ENCODE measurements at places on chromosomes 7 and 10.

DNA sequence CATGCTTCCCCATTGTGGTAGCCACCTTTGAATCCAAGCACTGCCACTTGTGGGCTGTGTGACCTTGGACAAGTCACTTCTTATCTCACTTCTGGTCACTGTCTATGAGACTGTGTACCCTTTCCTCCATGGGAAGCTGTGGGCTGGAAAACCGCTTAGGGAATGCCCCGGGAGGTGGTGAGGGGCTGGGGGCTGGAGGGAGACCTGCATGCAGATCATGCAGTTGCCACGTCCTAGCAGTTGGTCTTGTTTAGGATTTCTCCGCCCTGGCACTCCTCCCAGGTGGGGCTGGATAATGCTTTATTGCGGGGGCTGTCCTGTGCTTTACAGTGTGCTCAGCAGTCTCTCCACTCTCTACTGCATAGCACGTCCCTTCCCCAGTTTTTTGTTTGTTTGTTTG is 62.9 kb upstream of the OPN4 start:
- DNase-seq, result no peak

DNA sequence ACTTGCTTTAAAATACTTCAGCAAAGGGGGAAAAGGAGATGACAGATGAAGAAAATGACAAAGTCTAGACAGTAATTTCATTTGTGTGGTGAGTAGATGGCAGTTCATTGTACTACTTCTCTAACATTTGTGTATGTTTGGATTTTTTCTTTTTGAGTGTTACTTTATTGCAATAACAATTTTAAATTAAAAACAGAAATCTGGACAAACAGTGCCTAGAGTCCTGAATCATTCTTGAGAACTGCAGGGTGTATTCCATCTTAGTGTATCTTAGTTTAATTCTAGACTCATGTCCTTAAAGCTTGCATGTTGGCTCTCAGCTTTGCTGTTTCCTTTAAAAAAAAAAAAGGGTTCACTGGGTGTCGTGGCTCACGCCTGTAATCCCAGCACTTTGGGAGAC is 31.1 kb downstream of the HOXA1 start:
- no peak for DNase-seq

DNA sequence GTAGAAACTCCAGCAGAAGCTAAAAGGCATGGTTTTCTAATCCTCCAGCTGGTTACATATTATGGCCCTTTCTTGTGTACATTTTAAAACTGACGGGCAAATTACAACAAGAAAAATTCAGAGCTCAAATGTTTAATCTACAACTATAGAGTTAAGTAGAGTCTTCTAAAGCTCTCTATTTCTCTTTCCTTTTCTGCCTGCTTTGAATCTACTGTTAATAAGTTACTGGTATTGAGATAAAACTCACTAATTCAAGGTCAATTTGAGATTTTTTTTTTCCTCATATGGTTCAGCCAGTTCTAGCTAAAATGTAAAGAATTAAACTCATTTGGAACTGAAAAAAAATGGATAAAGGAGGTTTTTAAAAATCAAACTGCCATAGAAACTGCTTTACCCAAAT is 1.6 kb upstream of the PRSS37 start:
- DNase-seq, result no peak

DNA sequence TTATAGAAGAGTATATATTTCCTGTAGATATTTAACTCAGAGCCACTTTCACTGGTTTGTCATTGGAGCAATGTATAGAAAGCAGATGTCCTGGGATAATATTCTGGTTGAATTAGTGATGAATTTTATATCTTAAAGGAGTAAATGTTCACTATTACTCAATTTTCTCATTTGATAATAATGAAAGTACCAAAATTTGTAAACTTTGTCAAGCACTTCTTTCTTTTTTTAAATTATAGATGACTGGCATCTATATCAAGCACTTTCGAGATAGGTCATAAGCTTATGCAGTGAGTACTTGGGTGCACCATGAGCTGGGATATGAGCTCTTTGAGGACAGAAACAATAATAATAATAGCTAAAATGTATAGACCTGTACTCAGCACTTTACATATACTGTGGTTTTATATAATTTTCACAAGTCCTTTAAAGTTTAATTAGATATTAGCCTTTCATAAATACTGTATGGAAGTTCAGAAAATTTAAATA is 11.3 kb downstream of the RSBN1L start:
- DNase-seq, result no peak

DNA sequence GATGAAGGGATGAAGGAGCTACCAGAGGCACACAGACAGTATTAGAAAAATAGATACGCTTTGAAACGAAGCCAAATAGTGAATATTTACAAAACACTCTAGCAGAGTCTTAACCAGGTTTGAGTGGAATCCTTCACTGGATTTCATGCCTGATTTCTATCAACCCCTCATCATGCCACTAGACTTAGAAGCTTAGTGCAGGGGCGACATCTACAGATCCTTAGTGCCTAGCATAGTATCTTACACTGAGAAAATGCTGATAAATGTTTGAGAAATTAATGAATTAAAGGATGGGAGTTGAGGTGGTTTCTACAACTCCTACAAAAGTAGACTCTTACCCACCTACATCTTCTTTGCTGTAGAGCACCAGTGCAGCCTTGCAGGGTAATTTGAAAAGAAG is 54.7 kb upstream of the CCNJ start:
- no peak for DNase-seq

- no peak for DNase-seq
Measured at GRCh38 chr7:128398016-128398840, 11.6 kb downstream of the IMPDH1 start.

GRCh38 chr10:35505241-35505873 is 99.8 kb upstream of the GJD4 start:
- no peak for DNase-seq

- no peak for DNase-seq
Measured at GRCh38 chr10:26969145-26969926, 108.6 kb upstream of the ABI1 start.

DNA sequence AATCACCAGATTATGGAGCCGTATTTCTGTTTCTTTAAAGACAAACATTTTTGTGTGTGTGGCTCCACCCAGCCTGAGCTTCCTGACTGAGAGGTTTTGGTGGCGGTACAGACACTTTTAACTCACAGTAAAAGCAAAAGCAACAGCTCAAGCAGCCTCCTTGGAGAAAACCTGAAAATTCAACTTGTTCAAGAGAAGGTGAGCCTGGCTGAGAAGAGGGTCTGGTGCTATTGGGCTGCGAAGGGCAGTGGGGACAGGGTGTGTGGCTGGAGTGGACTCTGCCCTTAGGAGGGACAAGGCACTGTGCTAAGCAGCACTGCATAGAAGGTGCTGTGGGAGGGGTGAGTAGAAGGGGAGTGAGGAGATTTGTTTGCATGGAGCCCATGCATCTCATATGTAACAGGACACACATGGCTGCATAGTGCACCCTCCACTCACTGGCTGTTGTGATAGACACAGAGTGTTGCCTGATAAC is at the start of gene GIMAP7:
Gene GIMAP7, plus strand, starts transcription at position 125 of the 475 bp plus-strand sequence. CDS start 5,103 bp downstream, outside the sequence.
- DNase-seq, result peak; percentile 63

GRCh38 chr10:101568054-101568745 is 19.9 kb downstream of the POLL start:
- DNase-seq, result no peak

DNA sequence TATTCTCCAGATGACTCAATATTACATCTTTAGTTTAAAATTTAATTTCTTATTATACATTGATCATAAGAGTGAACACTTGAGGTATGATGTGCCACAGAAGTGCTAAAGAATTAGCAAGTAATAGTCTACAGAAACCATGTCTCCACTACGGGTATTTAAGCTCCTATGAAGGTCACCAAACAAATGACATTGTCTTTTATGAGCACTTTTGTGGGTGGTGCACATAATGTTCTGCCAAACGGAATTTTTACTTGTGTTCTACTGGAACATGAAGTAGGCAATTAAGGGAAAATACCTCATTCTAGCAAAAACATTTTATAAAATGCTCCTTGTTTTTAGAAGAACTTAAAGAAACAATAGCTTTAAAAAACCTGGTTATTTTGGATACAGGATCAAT is 27.4 kb upstream of the CUBN start:
- DNase-seq, result no peak

DNA sequence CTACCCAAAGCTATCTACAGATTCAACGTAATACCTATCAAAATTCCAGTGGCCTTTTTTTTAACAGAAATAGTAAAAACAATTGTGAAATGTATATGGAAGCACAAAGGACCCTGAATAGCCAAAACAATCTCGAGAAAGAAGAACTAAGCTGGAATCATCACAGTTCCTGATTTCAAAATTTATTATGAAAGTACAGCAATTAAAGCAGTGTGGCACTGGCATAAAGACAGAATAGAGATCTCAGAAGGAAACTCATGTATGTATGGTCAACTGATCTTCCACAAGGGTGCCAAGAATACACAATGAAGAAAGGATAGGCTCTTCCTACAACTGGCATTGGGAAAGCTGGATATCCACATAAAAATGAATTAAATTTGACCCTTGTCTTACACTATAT is 23.2 kb downstream of the PNLIPRP3 start:
- DNase-seq, result no peak

- DNase-seq, result no peak
Measured at GRCh38 chr10:99709480-99710229, 22.3 kb downstream of the COX15 start.

DNA sequence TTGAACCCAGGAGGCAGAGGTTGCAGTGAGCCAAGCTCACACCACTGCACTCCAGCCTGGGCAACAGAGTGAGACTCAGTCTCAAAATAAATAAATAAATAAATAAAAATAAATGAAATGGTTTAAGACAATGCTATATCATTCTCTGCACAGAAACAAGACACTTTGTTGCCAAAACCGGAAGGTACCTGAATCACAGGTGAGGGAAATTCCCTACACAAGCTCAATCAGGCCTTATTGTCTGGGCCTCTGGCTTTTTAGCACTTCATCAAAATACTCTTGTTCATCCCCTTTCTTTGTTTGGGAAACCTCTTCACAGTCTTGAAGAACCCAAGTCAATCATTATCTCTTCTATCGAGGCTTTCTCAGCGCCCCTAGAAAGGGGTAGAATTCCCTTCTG is 166.1 kb upstream of the NPSR1 start:
- no peak for DNase-seq

Data from activated T-helper 2 cell treated with anti-CD3 and anti-CD28 coated beads, Interferon-gamma antibody, Interleukin-2, Interleukin-4, amounts not matched to agents 10 μg/mL and 5 μg/mL and 100 μg/mL, durations not matched to agents 14 hours and 24 hours and 36 hours (primary cell).